ENCODE measurements at places on chromosomes 5 and 9.

GRCh38 chr5:2066373-2066772 lies 183.6 kb upstream of the IRX4 start:
- no peak for DNase-seq

DNA sequence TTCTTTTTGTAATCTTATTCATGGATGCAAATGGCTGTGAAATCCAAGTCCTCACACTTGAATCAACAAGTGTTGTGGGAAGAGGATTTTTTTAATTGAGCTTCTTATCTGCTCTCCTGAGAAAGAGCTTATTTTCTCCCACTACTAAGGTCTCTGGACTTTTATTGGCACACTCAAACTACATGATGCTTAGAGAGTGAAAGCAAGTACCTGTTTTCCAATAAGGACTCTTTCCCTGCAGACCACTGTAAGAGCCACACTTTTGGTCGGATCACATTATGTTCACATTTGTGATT lies 546.4 kb upstream of the ARRDC3 start:
- DNase-seq: no peak

DNA sequence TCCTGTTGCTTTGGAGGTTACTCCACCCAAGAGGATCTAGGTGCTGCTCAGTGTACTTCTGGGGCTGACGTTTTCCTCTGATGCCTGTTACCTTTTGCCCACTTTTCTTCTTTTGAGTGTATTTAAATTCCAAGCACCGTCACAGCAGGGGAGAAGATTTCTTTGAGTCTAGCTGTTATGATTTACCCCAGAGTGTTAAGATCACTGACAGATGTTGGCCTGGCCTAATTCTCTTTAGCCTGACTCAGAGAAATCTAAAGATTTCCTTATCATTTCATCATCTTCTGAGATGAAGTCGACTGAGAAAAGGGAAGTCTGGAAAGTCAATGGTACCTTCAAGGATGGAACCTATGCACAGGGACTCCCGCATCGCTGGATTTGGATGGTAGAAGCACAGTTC lies 191.5 kb downstream of the FBXL7 start:
- no peak for DNase-seq

- no peak for DNase-seq
These were observed 26.2 kb upstream of the TNIP1 start for GRCh38 chr5:151107084-151107483.

DNA sequence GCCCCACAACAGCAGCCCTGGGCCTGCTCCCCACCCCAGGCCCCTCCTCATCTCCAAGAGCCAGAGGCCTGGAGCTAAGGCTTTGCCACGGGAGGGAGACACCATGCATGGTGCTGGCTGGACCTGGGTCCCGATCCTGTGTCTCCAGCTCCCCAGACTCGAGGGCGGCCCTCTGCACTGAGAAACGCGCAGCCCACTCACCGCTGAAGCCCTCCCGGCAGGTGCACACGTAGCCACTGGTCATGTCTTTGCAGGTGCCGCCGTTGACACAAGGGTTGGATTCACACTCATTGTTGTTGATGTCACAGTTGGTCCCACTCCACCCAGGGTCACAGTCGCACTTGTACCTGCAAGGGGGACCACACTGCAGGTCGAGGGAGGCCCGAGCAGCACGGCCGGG lies 30.4 kb upstream of the SEC16A start:
- no peak for DNase-seq

DNA sequence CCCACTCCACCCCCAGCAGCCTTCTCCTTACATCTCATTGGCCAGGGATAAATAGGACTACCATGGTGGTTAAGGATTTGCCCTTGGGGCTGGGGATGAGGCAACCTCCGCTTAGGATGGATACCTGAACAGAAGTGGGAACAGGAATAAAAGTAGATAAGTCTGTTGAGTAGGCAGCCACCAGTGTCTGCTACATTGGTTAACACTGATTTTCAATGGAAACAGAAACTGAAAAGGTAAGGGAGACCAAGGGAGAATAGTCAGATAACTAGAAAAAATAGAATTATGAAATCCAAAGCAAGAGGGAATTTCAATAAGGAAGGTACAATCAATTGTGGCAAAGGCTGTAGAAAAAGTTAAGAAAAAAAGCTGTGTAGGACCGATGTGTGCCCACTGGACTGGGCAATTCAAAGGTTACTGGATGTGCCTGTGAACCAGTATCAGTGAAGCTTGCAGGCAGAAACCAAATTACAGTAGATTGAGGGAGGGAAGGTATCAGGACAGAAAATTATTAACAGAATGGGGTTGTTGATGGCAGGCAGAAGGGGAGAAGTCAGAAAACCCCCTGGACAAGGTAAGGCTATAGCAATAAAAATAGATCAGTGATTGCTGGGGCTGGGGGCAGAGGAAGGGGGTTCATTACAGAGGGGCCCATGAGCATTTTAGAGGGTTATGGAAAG lies 48.7 kb downstream of the DNAJC21 start:
- no peak for DNase-seq

GRCh38 chr5:80161165-80161564 lies 94.7 kb downstream of the SERINC5 start:
- no peak for DNase-seq

DNA sequence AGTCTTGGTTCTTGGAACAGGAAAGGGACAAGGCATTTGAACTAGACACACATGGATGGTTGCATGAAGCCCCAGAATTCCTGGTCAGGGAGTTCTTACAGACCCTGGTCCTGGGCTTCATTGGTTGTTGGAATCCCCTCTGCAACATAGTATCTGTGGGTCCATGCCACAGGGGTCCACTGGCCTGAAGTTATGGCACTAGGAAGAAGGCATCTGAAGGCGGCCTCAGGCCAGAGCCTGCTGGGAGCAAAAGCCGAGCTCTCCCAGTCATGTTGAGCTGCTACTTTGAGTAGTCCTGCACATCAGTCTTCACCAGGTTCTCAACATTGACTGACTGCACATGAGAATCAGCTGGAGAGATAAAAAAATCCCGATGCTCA lies 71.1 kb upstream of the PITX1 start:
- no peak for DNase-seq

DNA sequence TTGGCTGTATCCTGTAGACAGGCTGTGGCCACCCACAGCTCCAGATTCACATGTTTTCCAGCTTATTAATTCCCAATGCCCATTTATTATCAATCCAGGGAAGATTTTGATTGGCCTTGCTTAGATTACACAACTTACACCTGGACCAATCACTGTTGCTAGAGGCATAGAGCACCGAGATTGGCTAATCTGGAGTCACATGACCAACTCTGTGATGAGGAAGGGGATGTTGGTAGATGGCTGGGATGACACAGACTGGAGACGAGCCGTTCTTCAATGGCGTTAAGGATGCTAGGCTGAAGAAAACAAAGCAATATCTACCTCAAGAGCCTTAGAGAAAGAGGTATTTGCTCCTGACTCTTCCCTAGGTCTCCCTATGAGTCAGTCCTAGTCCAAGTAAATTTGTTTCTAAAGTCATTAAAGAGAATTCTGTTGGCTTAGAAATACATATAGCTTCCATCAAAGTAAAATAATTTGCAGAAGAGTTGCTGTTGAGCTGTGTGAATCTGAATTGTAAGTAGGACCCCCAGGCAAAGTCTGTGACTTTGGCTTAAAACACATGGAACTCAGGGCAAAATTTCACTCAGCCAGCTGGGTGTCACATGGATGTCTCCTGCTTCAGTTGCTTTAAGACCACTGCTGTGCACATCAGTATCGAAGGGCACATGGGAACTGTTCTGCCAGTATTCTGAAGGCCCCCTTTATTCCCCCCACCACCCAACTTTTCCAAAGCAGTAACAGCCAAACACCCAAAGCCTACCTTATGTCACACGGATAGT lies 326.4 kb upstream of the KLF4 start:
- DNase-seq: no peak

- DNase-seq: no peak
These were observed 18.5 kb downstream of the FBXW2 start for GRCh38 chr9:120774719-120775118.

GRCh38 chr5:96117771-96118651 lies 156.4 kb upstream of the ELL2 start:
- no peak for DNase-seq

GRCh38 chr5:34034534-34035327 lies 8.3 kb downstream of the C1QTNF3 start:
- DNase-seq: no peak

DNA sequence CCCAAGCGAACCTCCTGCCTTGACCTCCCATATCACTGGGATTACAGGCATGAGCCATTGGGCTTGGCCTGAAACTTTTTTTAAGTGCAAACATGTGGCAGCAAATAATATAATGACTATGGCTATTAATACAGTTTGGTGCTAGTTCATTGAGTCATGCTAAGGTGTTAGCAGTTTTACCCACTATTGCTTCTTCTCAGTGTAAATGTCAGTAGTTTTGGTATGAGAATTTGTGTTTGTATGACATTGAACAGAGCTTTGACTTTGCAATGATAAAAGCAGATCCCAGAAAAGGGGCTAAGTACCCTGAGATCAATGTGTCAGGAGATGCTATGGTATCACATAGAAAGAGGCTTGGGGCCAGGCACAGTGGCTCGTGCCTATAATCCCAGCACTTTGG lies 67.2 kb downstream of the WDR41 start:
- DNase-seq: no peak

- no peak for DNase-seq
These were observed 95.0 kb upstream of the RUFY1 start for GRCh38 chr5:179455320-179455719.

DNA sequence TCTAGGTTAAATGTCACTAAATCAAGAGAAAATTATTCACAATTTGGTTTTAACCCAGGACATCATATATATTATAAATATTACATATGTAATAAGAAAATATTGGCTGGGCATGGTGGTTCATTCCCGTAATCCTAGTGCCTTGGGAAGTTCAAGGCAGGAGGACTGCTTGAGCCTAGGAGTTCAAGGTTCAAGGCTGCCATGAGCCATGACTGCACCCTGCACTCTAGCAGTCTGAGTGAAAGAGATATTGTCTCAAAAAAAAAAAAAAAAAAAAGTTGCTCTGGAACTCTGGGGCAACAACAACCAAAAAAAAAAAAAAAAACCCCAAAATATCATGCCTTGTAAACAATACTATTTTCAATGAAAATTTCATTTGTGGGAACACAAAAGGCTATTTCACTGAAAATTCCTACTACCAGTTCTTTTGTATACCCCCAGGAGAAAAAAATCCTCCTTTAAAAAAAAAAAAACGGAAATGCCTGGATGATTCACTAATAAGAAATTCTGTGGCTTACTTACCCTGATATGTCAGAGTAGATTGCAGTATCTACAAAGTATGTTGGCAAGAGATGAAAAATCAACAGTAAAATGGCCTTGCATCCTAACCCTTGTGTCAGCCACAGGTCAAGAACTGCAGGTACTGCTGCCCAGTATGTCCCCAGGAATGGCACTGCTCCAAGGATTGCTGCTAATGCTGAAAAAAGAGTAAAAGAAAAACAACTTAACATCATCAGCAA lies 22.6 kb upstream of the CTNNAL1 start:
- DNase-seq: no peak

DNA sequence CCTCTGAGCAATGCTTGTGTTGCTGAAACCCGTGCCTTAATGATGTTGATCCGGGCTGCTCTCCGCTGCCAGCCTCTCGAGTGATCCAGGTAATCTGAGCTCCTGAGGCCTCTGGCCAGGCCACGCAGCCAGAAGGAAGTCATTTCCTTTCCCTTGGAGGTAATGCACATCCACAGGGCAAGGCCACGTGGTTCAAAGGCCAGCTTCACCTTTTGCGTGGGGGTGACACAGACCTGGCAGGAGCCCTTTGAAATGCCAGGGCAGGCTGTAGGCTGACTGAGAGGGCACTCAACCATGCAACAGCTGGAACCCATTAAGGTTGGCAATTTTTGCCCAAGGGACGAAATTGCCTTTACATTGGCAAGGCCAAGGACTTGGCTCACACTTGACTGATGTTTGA lies 80.4 kb downstream of the LIX1 start:
- DNase-seq: no peak

DNA sequence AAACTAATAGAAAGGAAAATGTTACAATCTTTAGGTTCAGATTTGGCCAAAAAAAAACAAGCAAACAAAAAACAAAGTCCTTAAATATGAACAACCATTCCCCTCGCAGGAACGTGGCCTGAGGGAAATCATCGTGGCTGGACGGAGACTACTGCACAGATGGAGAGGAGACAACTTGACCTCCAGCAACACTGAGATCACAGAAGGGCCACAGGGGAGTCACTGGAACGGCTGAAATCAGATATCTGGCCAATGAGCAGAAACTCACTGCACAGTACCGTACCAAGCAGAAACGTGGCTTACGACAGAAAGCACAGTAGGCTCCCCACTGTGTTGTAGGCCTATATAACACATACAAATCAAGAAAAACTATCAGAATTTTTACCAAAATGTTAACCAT lies 27.7 kb downstream of the CAMSAP1 start:
- no peak for DNase-seq

GRCh38 chr5:32261198-32261597 lies 51.5 kb downstream of the MTMR12 start:
- no peak for DNase-seq

GRCh38 chr5:175456105-175456742 lies 12.2 kb upstream of the DRD1 start:
- DNase-seq: no peak

DNA sequence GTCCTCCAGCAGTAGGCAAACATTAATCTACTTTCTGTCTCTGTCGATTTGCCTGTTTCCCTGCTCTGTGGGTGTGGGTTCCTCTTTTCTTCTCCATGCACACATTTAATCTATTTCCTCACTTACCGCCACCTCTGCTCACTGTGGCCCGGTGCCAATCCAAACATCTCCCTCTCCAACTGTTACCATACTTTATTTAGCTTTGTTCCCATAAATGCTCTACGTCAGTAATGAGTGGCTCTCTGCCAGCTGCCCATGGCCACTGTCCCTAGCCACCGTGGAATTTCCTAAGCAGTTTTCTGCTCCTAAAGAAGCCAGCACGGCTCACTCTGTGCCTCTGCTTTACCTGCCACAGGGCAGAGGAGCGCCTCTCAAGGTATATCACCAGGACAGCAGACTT lies 19.5 kb upstream of the GOLPH3 start:
- no peak for DNase-seq

DNA sequence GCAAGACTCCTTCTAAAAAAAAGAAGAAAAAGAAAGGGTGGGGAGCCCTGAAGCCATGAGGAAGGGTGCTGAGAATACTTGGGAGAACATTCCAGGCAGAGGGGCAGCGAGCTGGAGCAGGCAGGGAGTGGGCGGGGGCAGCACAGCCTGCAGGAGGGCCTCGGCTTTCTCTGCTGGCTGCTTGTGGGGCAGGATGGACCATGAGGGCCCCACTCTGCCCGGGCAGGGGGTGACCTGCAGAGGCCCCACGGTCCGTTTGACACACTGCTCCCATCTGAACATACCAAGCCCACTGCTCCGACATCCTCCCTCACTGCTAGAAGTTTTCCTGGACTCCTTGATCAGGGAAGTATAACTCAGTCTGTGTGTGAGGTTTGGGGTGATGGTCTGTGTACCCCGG lies 11.7 kb upstream of the NUP214 start:
- no peak for DNase-seq

DNA sequence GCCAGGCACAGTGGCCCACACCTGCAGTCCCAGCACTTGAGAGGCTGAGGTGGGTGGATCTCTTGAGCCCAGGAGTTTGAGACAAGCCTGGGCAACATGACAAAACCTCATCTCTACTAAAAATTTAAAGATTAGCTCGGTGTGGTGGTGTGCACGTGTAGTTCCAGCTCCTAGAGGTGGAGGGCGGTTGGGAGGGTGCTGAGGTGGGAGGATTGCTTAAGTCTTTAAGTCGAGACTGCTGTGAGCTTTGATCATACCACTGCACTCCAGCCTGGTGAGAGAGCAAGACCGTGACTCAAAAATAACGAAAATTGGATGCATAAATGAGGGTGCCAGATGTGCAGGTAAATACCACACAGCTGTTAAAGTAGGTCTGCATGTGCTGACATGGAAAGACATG lies 39.3 kb upstream of the TDRD7 start:
- no peak for DNase-seq

Data from stimulated activated CD4-positive, alpha-beta T cell treated with anti-CD3 and anti-CD28 coated beads, Interleukin-1b, Interleukin-23, amount 100 ng/mL, for 24 hours (primary cell).